Suprapubic skin (tissue), 4 donors: ENCODE measurements at places on chromosomes 12 and 14.

DNA sequence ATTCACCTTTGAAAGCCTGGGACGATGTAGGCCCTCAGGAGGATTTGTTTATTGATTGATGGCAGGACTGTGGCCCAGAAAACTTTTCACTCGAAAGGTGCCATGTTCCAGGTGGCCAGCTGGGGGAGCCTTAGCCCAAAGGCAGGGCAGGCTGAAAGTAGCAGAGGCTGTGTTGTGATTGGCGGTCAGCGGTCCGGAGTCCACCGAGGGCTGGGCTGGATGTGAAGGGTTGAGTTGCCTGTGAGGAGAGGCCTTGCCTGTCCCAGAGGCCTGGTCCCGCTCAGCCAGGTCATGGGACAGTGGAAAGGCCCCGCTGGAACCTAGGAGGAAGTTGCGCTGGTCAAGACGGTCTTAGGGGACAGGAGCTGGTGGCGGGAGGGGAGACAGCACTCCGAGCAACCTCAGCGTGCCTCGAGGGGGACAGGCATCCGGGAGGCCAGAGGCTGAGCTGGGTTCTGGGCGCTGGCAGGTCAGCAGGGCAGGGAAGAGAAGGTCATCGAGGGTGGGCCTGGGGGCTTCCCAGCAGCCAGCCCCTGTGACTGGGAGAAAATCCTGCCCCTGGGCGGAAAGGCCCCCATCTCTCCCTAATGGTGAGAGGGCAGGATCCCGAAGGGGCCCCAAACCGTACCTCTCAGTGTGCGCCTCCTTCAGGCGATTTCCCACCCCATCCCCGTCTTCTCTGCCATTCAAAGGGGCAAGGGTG, 26.3 kb downstream of the CMA1 start:
- no peak for DNase-seq

DNA sequence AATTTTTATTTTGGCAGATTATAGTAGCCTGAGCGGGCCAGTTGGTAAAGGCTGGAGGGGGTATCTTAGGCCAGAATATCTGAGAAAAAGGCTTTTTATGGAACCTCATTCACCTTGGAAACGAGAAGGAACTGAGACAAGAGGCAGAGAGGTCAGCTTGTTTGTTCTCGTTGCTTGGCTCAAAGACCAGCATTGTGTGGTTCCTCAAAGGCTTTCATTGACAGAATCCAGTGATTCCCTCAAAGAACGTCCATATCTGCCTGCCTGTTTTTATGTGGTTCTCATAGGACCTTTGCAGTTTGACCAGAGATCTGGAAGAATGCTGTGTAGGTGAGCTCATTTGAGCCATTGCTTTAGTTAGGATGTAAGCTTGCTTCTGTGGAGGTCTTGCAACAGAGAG, 117.3 kb downstream of the CFAP54 start:
- no peak for DNase-seq

GRCh38 chr14:69990323-69990722, 111.1 kb downstream of the SMOC1 start:
- DNase-seq: no peak

GRCh38 chr12:49949866-49950265, 671 bp upstream of the AQP2 start:
- DNase-seq: no peak

DNA sequence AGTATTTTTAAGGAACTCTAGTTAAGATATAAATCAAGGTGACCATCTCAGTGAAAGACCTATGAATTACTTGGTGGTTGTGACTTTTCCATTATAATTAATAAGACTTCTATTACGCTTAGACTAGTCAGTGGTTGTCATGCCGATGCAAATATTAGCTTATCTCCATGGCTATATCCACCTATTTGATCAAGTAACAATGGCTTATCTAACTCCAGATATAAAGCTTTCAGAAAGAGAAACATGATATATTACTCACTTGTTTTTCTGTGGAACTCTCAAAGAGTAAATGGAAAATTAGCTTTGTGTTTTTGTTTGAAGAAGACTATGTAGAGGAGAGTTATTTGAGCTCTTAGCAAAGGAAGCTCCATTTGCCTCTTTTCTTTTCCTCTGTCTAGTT, 323.8 kb upstream of the DCN start:
- DNase-seq: no peak

- DNase-seq: no peak
These were observed 5.6 kb upstream of the GUCY2C start for GRCh38 chr12:14701809-14702568.

DNA sequence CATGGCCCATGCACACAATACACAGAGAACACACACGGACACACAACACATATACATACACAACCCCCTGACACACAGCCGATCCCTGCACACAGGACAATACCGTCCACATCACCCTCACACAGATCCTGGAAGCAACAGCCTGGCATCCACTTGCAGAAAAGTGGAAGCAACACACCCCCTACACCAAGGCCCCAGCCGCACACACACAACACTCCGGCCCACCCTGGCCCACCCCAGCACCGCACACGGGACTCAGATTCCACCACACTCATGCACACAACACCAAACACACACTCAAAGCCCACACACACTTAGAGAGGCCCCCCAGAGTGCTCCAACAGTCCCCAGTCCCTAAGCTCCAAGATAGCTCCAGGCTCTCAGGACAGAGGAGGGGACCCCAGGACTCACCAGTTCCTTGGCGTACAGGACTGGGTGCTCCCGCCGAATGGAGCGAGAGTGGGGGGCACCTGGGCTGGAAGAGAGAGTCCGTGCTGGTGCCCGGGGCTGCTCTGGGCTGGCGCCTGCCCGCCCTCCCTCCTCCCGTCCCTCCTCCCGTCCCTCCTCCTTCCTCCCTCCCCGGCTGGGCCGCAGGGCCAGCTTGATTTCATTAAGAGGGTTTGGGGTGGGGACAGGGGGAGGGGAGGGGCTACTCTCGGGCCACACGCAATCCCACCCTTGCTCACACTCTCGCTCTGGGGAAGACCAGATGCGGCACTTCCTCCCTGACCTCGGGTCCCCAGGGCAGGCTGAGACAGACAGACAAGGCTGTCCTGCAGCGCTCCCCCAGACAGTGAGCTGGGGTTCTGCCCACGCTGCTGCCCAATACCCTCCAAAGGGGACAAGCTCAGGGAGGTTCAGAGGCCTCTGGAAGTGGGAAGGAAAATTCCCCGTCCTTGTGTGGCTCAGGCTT, at the start of gene TMEM119:
Gene TMEM119, minus strand, starts transcription at position 526 of the 913 bp plus-strand sequence. CDS start 5,701 bp downstream, outside the sequence.
- peak; percentile 86 for DNase-seq

GRCh38 chr12:109513051-109513450, 35.6 kb downstream of the UBE3B start:
- DNase-seq: no peak

- no peak for DNase-seq
These were observed 831 bp upstream of the NKX2-1 start for GRCh38 chr14:36520601-36521525.

GRCh38 chr12:93380480-93381121, 2.9 kb downstream of the NUDT4 start:
- DNase-seq: no peak

DNA sequence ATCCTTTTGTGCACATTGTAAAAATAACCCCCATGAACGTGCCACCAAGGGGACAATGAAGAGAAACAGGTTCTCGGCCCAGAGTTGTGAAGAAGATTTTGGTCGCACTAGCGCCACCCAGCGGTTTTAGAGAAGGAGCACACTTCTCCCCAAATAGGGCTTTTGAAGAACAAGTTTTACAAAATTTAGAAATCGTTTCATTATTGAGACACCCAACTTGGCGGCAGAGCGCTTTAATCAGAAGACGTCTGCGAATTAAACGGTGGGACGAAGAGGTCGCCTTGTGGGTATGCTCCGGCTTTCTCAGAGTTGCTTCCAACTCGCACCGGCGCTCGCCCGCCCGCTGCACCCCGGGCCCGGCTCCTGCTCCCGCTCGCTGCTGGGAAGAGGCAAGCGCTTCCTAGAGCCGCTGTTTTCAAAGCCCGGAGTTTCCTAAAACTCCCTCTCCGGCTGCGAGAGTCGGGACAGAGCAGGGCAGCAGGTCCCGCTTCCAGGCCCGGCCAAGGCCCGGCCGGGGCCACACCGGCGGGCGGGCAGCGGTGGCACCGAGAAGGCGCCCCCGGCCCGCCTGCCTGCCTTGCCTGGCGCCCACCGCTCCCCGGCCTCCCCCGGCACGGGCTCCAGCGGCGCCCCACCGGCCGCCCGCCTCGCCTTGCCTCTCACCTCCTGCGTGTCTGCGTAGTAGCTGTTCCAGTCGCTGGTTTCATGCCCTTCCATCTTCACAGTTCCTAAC, 645 bp downstream of the FOXA1 start:
- DNase-seq: peak; percentile 74

DNA sequence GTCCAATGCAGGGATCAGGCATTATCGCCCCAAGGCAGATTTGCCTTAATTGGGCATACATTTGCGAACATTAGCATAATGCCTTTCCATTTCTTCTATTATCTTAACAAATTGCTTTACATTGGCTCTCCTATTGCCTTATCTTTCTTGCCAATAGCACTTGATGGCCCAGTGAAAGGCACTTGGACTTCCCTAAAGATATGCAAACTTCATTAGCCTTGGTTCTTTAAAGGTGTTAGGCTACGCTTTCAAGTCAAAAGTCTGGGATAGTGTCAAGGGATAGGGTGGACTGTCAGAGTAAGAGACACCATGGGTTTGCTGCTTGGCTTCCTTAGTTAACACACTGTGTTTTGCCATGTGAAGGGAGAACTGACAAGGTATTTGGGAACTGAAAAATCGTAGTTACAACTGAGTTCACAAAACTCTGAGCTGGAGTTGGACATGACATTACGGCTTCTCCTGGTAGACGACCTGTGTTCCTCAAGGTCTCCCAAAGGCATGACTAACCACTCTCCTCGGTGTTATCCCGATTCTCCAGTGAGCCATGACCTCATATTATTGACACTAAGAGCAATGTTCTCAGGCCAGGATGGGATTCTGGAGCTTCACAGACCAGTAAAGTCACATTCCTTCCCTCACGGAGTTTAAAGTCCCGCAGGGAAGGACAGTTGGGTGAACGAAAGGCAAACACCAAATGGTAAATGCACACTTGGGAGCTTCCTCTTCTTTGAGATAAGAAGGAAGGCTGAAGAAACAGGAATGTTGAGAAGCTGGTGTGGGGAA, 65.2 kb downstream of the TBC1D30 start:
- DNase-seq: no peak

DNA sequence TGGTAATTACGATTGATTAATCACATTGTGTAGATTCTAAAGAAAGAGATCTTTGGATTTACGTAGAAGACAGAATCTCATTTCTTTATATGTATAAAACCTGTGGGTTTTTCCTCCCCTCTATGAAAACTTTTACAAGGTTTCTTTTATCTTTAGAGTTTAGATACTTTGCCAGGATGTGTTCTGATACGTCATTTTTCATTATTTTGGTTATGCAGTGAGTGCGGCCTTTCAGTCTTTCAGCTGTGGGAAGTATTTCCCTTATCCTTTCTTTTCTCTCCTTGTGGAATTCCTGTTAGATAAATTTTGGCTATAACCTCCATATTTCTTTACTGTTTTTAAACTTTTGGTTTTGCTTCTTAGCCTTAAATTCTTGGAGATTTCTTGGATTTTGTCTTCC, 92.7 kb downstream of the TTLL5 start:
- DNase-seq: no peak

DNA sequence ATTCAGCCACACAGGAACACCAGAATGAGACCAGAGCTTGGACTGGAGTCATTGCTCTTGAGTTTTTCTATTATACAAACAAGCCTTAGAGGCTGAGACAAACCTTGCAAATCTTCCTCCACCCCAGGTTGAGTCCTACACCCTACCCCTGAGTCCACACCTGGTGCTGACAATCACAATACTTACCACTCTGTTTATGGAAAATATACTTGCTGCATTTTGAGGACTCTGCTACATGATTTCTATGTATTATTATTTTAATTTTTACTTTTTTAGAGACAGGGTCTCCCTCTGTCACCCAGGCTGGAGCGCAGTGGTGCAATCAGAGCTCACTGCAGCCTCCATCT, 101.4 kb downstream of the EGLN3 start:
- no peak for DNase-seq

- DNase-seq: no peak
These were observed 177.8 kb downstream of the KLHL28 start for GRCh38 chr14:44783901-44784300.

DNA sequence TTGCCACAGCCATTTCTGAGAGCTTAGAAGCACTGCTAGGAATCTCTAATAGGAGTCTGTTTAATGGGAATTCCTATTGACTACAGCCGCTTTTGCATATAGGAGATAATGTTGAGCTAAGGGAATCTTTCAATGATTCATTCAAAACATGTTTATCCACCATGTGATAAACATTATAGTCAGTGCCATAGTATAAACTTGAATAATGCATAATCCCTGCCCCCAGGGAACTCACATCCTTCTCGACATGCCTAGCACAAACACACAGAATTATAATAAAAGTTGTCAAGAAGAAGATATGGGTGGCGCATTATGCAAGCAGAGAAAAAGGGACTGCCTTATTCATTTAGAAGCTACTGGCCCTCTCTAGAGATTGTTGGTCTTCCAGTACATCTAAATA, 248.0 kb downstream of the DAD1 start:
- no peak for DNase-seq

GRCh38 chr14:31206536-31207286, 882 bp downstream of the HECTD1 start:
- DNase-seq: peak; percentile 71

- no peak for DNase-seq
These were observed 3.8 kb upstream of the SIVA1 start for GRCh38 chr14:104749111-104749649.

GRCh38 chr12:14111230-14111865, 129.9 kb upstream of the GRIN2B start:
- no peak for DNase-seq

- DNase-seq: no peak
These were observed 1095.1 kb downstream of the BCL11B start for GRCh38 chr14:98176892-98177291.

- no peak for DNase-seq
These were observed 26.5 kb downstream of the VRK1 start for GRCh38 chr14:96823652-96824051.

- DNase-seq: no peak
These were observed 212.6 kb upstream of the LHX5 start for GRCh38 chr12:113684053-113684907.

- no peak for DNase-seq
These were observed 21.8 kb downstream of the FKBP11 start for GRCh38 chr12:48903363-48903981.

DNA sequence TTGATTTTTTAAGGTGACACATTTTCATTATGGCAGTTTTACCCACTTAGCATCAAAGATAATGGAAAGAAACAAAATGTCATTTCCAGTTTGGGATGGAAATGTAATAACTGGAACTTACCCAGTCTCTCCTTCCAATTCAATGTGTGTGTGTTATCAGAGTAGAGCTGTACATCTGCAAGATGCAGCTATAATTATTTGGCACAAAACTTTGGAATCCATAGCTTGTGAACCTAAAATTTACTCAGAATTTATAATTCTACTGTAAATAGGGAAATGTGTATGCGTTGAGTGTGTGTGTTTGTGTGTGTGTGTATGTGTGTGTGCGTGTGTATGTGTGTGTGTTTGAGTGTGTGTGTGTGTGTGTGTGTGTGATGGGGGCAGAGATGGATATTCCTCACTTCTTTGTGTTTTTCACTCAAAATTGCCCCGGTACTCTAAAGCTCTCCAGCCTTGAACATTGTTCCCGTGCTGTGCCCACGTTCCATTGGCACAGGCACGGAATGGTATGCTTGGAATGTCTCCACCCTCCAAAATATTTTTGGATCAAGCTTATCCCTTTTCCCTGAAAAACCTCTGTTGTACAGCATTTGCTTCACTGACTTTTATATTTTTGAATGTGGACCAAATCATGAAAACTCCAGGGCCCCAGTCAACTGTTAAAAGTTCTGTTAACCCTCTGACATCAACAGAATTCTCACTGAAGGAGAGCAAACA, 150.2 kb upstream of the BMP4 start:
- no peak for DNase-seq
